ENCODE measurements at places on chromosomes 7 and 10.

- no peak for DNase-seq
Measured at GRCh38 chr7:101516851-101517250, 112.2 kb downstream of the MYL10 start.

DNA sequence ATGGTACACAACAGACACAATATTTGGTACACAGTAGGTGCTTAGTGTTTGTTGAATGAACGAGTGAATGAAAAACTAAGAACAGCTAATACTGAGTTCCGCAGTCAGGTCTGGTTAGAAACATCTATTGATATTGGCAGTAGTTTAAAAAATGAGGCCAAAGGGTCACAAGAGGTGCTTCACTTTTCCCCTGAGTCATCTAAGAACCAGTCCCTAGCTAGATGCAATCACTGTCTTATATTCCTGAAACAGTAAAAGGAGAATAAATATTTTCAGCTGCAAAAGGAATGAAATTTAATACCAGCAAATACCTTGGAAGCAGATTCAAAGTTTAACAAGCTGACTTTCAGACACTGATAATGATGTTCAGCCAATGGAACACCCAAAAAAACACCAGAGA is 54.5 kb downstream of the SCRN1 start:
- DNase-seq, result no peak

- no peak for DNase-seq
Measured at GRCh38 chr7:132499065-132499464, 77.2 kb downstream of the PLXNA4 start.

DNA sequence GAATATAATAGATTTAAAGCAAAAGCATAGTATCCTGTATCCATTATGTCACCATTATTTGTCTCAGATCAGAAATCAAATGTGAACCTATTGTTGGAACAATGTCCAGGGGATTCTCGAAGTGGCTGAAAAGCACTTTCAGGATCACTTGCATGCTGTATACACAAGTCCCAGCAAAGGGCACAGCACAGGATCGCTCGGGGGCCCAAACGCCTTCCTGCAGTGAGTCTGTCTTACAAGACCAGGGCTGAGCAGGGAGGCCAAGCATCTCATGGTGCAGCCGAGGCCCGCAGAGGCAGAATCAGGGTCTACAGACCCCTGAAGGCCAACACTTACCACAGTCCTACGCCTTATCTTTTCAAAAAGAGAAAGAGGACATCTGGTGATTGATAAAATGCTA is 92.3 kb downstream of the TNS3 start:
- DNase-seq, result no peak

- DNase-seq, result no peak
Measured at GRCh38 chr10:100148353-100149211, 37.2 kb downstream of the ERLIN1 start.

Data from CD8-positive, alpha-beta T cell (primary cell).